Activated naive CD4-positive, alpha-beta T cell treated with anti-CD3 and anti-CD28 coated beads, Interleukin-2, amount 50 U/mL, for 16 hours (primary cell): ENCODE measurements at places on chromosomes 1 and 21.

- peak; percentile 16 for DNase-seq
These were observed 862 bp upstream of the SGIP1 start for GRCh38 chr1:66532798-66533783.

DNA sequence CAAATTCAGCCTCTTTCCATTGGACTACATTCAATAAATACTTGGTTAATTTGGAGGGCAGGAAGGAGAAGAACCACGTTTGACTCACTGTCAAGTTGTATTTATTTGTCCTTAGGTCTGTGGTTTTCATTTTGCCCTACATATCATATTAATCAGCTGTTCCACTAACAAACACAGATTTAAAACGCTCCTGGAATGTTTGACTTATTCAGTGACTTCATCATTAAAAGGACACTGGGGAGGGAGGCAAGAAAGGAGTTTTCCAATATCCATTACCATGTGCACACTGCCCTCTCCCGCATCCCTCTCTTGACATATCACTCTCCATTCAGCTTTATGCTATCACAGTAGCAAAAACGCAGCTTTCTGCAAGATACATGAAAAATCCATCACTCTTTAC, 98.2 kb upstream of the C1orf87 start:
- no peak for DNase-seq

GRCh38 chr1:210937846-210938245, 196.1 kb downstream of the KCNH1 start:
- DNase-seq = no peak

GRCh38 chr1:51936531-51936930, 54.0 kb downstream of the RAB3B start:
- DNase-seq = no peak

GRCh38 chr1:157302724-157303123, 164.5 kb upstream of the ETV3 start:
- no peak for DNase-seq

DNA sequence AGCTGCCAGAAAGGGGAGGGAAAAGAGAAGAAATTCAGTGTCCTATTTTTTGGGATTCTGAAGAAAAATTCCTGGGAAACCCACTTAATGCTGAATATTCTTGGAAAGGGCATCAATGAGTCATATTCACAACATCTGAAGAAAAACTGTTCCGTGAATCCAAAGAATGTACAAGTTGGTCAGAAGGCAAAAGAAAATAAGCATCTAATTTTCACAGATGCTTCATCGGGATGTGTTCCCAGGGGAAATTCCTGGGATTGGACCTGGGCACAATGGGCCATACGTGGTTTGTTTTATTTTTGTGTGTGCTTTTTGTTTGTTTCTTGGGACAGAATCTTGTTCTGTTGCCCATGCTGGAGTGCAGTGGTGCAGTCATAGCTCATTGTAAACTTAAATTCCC, 112.2 kb downstream of the MAP3K21 start:
- DNase-seq = no peak

- DNase-seq = no peak
These were observed 134.0 kb upstream of the IRF2BP2 start for GRCh38 chr1:234743791-234744611.

- no peak for DNase-seq
These were observed 416.9 kb downstream of the PTPRU start for GRCh38 chr1:29653034-29653810.

DNA sequence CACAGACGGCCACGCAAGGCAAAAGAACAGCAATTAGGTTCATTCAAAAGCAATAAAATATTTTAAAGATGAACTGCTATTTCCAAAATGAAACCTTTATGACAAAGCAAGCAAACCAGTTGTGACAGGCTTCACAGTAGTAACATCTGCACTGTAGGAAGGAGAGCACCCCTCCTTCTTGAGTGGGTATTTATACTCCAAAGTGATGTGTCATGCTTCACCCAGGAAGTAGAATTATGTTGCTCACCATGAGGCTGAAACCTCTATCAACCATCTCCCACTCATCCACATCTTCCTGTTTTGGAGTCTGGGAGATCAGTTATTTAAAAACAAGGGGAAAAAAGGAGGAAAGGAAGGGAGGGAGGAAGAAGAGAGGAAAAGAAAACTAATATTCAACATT, 885 bp downstream of the OR2T10 start:
- DNase-seq = no peak

GRCh38 chr1:12556957-12557935, 60.8 kb downstream of the DHRS3 start:
- DNase-seq = no peak

DNA sequence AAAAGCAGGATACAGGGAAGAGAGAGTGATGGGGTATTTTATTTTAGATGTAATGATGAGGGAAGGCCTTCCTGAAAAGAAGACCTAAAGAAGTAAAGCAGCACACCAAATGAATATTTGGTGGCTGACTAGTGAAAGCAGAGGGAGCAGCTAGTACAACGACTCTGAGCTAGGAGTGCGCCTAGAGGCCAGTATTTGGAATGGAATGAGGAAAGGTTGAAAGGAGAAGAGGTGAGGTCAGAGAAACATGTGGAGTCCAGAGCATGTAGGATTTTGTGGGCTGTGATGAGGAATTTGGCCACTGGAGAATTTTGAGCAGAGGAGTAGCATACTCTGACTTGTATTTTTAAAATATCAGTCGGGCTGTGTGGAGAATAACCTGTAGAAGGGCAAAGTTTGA, 11.8 kb upstream of the RPL5 start:
- DNase-seq = no peak

GRCh38 chr1:108010581-108010980, 45.6 kb upstream of the VAV3 start:
- DNase-seq = no peak

GRCh38 chr1:149934356-149934755, 2.3 kb downstream of the MTMR11 start:
- DNase-seq = no peak

DNA sequence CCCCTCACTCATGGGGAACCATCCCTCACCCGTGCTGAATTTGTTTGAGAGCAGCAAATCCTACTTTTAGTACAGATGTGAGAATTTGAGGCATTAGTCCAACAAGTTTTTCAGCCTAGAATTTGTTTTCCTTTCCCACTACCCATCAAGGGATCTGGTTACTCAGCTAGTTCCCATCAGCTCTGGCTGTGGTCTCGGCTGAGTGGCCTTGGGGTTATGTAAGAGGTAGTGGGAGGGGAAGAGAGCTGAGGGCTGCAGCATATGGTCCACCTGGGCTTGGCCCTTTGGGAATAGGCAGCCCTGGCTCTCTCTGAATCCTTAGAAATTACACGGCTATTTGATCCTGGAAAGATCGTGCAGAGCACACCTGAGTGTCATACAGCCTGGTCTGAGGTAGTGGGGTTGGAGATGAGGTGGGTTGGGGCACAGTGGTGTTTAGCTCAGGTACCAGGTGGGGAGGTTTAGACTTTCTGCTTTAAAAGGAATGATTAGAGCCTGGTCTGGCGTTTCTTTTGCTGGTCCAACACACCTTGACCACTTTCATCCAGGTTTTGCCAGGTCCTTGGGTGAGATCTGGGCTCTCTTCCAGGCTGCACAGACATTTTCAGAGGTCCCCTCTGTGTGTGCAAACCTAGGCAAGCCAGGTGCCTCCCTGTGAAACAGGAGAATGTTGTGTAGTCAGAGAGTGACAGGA, 4.2 kb downstream of the GSTM4 start:
- no peak for DNase-seq

- no peak for DNase-seq
These were observed 202.0 kb downstream of the NFIA start for GRCh38 chr1:61284248-61284854.

DNA sequence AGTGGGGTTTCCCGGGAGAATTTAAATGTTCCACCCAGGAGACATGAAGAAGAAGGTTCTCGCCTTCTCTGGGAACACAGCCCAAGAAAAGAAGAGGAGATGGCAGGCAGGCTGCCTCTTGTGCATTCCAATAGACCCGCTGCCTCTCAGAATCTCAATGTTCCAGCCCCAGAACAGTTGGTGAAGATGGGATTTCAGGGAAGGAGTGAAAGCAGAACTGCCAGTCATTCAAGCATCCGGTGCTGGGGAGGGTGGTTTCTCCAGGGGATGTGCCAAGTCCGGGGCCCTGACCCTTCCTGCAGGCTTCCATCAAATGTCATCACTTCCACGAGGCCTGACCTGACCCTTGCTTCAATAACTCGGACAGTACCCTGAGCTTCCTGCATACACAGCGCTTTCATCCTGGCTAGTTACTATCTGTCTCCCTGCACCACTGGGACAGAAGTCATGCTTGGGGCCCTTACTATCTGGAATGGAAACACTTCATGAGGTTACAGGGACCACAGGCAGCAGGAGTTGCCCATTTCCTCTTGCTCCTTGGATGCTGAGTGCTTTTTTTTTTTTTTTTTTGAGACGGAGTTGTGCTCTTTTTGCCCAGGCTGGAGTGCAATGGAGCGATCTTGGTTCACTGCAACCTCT, 386.6 kb upstream of the POU3F1 start:
- no peak for DNase-seq

GRCh38 chr1:214492401-214493075, 58.9 kb downstream of the PTPN14 start:
- no peak for DNase-seq

DNA sequence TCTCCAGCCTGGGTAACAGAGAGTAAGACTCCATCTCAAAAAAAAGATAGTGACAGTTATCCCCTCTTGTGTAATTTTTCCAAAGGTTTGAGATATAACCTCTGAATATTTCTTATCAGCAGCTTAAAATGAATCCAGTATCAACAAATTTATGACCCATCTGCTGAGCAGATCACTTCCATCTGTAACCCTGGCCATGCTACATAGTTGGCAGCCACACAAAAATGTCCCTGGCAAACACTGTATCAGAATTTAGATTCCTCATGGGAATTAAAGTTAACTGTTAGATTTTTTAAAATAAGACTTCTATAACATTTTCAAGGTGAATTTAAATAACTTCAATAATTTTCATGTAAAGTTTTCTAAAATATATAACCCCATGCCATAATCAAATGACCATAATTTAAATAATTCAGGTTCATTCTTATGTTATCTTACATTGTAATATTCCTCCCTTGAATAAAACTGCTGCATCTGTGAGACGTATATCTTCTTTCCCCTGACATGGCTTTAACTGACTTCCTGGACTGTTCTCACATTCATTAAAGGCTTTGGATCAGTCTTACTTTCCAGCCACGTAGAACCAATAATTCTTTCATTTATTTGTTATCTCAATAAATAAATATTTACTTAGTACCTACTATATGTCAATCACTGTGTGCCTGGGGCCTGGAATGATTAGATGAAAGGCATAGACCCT, 5.3 kb upstream of the PRPF38B start:
- no peak for DNase-seq

- no peak for DNase-seq
These were observed 11.4 kb downstream of the VAV3 start for GRCh38 chr1:107953556-107953955.

DNA sequence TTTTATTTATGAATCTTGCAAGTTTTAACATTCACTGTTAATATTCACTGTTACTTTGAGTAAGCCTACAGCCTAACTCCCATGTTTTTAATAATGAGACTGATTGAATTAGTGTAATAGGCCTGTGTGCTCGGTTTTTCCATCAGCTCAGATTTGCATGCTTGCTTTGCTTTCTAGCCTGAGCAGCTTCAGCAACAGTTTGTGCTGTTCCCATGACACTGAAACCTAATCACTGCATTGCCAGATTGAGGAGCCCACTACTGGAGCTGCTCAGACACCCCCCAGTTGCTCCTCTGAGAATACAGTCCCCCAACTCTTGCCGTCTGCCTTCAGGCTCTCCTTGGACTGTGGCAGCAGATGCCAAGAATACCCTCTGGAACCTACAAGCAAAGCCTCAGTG, 695.4 kb downstream of the BRINP3 start:
- DNase-seq = no peak

DNA sequence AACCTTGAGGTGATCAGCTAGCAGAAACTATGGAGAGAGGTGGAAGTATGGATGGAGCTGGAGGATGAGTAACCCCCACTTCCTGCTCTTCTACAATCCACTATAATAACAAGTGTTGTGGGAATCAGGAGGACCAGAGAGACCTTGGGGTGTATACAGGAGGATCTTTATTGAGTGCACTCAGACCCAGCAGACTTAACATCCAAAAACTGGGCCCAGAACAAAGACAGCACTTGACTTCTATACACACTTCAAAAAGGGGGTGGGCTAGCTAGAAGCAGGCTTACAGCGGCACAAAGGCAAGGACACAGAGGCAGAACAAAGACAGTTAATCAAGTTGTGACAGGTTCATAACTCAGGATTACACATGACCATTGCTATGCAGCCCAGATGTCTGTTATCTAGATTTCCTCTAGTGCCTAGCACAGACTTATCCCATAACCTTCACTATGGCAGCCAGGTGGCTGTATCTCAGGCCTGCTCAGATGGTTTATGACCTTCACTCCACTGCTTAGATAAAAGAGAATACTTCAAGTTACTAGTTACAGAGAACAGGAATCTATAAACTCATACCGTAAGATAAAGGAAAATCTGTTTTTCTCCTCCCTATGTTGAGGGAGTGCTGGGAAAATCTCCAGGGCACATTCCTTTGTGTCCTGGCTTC, 36.1 kb upstream of the PADI2 start:
- no peak for DNase-seq

DNA sequence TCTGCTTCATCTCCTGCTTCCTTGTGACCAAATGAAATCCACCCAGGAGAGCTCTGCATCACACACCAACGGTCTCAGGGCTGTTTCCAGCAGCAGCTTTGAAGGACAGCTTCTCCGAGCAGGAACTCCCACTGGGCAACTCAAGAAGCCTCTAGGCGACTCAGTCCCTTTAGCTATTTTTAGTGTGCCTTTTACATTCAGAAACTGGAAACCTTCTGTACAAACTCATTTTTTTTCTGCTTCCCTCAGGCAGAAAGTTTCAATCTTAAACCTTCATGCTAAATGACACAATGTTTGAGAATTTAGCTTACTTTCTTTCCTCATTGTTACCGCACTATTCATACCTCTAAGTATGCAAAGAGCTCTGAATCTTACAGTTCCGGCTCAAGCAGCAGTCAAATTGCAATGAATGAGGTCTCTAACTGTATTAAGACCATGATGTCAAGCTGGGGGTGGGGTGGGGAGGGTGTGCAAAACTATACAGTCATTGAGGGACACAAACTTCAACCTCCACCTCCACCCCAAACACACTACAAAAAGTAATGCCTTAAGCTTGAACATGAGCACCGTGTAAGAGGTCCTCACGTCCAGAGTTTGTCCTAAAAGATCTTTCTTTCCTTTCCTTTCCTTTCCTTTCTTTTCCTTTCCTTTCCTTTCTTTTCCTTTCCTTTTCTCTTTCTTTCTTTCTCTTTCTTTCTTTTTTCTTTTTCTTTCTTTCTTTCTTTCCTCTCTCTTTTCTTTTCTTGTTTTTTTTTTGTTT, 16.4 kb upstream of the TARBP1 start:
- no peak for DNase-seq

DNA sequence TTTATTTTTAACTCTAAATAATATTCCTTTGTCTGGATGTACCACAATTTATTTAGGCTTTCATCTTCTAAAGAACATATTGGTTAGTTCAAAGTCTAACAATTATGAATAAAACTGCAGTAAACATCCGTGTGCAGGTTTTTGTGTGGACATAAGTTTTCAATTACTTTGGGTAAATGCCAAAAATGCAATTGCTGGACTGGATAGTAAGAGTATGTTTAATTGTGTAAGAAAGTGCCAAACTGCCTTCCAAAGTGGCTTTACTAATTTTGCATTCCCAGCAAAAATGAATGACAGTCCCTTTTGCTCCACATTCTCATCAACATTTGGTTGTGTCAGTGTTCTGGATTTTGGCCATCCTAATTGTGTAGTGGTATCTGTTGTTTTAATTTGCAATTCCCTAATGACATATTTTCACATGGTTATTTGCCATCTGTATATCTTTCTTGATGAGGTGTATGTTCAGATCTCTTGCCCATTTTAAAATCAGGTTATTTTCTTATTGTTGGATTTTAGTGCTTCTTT, 113.8 kb downstream of the DPYD start:
- no peak for DNase-seq

GRCh38 chr1:87673309-87673708, 344.6 kb downstream of the LMO4 start:
- no peak for DNase-seq
